NCI-H1436 treated with DMSO at 0.1 percent for 48 hours (cell line): ENCODE measurements at places on chromosomes 4 and X.

GRCh38 chr4:20538905-20539304 is 161.4 kb upstream of the PACRGL start:
- DNase-seq: no peak

DNA sequence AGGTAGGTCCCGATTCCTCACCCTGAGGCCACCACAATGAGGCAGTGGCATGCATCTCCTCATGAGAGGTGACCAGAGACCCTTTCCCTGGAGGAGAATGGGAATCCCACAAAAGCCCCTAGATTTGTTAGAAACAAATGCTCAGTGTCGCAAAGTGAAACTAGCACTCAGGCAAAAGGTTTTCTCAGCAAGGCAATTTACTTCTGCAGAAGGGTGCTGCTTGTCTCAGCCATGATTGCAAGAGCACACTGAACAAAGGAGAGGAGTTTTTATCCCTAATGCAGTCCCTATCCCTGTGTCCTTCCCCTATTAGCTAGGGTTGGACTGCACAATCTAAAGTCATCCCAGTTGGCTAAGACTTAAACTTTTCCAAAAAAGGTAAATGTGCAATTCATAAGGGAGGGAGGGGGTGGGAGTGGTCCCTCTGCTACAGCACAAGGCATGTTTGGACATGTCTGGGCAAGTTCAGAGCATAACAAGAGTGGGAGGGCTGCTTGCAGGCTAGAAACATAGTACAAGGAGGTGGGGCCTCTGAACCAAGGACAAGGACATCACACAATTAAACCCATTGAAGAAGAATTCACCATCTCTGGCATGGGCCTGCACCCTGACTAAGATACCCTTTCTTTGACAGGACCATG is 185.3 kb downstream of the CCNG2 start:
- no peak for DNase-seq

- DNase-seq: peak; percentile 50
Observed at GRCh38 chr4:41281038-41281634, 24.4 kb downstream of the UCHL1 start.

DNA sequence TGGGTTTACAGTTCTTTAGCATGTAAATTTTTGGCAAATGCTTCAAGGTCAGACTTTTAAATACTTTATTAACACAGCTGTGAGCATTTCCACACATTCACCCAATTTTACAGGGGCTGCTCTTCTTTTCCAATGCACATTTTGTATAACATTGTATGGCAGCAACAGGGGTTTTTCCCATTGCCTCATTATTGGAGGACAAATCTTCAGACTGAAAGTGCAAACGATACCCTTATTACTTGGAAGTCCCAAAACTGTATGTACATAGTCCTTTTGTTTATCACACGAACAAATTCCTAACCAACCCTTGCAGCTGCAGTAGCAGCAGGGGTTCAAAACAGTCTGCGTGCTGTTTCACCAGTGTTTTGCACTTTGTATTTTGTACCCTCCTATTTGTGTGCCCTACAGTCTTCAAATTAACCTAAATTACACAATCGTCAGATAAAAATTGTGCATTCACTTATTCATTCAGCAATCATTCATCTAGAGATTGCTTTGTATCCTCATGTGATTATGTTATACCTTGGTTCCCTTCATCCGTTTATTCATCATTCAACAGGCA is 330.7 kb upstream of the RASGEF1B start:
- DNase-seq: no peak

DNA sequence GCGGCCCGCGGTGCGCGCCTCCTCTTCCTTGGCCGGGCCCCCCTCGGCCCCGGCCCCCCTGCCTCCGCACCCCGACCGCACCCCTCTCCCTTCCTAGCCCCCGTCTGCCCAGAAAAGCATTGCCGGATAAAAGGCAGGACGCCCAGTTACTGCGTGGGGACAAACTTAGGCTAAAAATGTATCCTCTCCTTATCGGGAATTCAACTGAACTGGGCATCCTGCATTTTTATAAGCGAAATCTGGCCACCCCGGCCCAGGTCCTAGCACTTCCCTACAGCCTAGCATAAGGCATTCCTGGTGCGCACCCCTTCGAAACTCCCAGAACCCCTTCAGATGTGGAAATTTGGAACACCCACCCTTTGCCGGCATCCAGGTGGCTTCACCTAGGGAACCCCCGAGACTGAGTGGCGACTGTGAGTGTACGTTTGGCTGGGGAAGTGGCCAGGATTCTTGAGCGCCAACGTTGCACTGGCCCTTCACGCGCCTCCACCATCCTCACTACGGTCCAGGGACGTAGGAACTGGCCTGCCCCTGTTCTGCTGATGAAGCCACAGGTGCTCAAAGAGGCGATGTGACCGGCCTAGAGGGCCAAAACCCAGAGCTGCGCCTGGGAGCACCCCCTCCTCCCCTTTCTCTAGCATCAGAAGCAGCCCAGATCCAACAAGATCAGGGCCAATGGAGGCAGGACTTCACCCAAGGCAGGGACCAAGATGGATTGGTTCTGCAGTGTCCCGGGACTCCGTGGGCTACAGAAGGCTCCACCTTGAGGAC is 5.7 kb upstream of the RNF4 start:
- no peak for DNase-seq

GRCh38 chr4:30754021-30754420 is 33.9 kb downstream of the PCDH7 start:
- no peak for DNase-seq

DNA sequence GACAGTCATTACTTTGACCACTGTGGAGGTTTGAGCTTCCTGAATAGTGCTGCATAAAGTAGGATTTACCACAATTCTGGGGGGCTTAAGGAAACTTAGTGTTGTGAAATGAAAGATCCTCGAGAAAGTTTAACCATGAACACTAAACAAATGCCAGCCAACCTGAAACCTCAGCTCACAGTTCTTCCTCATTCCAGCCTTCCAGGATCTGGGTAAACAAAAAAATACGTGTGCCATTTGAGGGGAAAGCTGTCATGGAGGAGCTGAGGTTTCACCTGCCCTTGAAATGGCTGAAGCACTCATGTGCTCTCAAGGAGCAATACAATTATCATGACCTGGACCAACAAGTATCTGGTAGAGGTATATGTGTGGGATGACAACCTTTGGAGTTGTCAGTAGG is 142.7 kb downstream of the NPNT start:
- no peak for DNase-seq

GRCh38 chr4:112721627-112722026 is 84.7 kb downstream of the LARP7 start:
- DNase-seq: no peak

DNA sequence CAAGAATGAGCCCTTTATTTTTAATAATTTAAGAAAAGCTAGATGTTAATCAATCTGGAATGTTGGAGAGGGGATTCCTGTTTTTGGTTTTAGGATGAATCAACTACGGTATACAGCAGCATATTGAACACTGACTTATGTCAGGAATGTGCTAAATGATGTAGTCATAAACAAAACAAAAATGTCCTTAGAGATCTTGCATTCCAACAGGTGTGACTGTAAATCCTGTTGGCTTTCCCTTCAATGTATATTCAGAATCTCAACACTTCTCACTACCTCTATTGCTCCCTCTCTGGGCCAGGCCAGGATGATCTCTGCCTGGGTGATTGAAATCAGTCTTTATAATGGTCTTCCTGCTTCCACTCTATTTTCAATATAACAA is 37.8 kb upstream of the BDH2 start:
- no peak for DNase-seq

DNA sequence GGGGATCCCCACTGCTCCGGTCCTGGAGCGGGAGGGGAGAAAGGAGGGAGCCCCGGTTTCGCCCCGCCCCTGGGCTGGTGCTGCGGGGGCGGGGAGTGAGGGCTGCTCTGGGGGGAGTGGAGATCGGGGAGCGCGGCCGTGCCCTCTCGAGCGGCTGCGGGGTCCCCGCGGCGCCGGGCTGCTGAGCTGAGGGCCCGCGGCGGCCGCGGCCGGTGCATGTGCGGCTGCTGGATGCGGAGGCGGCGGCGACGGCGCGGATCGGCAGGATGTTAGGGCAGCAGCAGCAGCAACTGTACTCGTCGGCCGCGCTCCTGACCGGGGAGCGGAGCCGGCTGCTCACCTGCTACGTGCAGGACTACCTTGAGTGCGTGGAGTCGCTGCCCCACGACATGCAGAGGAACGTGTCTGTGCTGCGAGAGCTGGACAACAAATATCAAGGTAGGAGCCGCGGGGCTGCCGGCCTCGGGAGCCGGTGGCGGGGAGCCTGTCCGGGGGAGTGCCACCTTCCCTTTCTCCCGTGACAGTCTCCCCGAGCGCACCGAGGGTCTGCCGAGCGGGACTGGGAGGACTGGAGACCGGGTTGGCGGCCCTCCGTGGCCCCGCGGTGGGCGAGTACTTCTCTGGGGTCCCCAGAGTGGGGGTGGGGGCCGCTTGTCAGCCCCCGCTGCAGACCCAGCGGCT is at the start of gene ING2:
ING2 (plus strand) TSS at position 129 of the 681 bp plus-strand sequence; CDS start at position 267, 138 bp downstream.
- DNase-seq: no peak

- DNase-seq: no peak
Observed at GRCh38 chrX:153463031-153463430, 7.3 kb downstream of the HAUS7 start.

GRCh38 chr4:152243206-152243605 is 292.7 kb downstream of the FBXW7 start:
- DNase-seq: no peak

- no peak for DNase-seq
Observed at GRCh38 chr4:37421614-37422013, 177.1 kb downstream of the NWD2 start.
